ENCODE measurements at places on chromosomes 13 and 19.

DNA sequence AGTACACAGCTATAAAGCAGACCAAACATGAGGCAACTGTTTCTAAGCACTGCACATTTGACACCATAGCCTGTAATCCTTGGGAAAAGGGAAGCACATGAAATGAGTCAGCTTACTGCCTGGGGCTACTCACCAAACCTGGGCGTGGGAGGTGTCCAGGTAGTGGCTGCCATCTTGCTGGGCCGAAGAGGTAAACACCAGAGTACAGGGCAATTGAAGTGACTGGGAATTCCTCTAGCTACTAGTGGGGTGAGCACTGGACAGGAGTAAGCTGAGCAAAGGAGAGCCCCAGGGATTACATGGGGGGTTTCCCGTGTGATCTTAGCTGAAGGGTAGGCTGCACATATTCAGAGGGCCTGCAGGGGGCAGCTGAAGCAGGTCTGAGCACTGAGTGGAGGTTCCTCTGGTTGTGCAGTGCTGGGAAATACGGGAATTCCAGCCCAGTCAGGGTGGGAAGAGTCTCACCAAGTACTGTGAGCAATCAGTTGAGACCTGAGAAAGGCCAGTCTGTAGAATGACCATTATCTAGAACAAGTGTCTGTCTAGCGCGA is 140.5 kb downstream of the SLC7A1 start:
- DNase-seq, result no peak

DNA sequence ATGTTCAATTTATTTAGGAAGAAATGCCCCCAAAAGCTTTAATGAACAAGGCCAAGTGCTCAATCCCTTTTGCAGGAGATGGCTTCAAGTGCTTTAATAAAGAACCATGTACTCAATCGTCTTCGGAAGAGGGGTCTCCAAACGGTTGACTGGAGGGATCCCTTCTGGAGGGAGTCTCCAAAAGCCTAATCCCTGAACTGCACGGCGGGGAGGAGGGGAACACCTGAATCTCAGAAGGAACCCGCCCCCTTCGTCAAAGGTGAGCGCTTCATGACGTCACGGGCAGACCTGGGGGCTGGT is 505 bp downstream of the PAF1 start:
- no peak for DNase-seq

GRCh38 chr13:111575276-111575675 is 254.8 kb downstream of the TEX29 start:
- DNase-seq, result no peak

GRCh38 chr19:41192574-41193429 is at the start of gene CYP2S1:
Gene CYP2S1, plus strand, starts transcription at chr19:41193219. Its CDS starts 46 bp downstream, at chr19:41193265.
- peak; percentile 58 for DNase-seq

- peak; percentile 24 for DNase-seq
These were observed 465.1 kb upstream of the PCDH20 start for GRCh38 chr13:61880578-61881283.

Measured in endothelial cell (in vitro differentiated cells).